ENCODE measurements at places on chromosomes 3 and 15.

- no peak for DNase-seq
Measured at GRCh38 chr3:23166845-23167244, 36.3 kb upstream of the UBE2E2 start.

GRCh38 chr3:173870976-173871375, 473.4 kb downstream of the NLGN1 start:
- no peak for DNase-seq

DNA sequence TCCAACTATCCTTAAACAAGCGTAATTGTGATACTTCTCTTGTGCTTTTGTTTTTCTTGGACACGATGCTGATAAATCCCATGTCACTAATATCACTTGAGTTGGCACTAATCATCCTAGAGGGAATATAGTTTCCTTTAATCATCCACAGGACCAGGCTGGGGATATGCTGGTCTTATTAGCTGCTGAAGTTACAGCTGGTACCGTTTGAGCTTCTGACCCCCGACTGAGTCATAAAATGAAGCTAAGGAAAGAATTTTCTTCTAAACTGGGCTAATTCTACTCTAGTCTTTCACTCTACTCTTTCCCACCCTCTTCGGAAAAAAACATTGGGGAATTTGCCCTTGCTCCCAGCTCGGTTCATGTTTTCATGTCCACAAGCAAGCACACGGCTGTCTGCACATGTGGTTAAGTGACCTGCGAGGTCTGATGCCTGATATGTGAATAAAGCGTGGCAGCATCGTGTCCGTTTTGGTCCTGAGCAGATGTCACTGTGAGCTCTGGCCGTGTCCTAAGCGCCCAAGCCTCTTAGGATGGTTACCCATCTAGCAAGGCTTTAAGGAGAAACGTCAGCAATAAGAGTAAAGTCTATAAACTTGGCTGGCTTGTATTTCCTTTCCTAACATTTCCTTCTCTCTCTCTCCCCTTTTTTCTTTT, 223.7 kb downstream of the ITPR1 start:
- no peak for DNase-seq

DNA sequence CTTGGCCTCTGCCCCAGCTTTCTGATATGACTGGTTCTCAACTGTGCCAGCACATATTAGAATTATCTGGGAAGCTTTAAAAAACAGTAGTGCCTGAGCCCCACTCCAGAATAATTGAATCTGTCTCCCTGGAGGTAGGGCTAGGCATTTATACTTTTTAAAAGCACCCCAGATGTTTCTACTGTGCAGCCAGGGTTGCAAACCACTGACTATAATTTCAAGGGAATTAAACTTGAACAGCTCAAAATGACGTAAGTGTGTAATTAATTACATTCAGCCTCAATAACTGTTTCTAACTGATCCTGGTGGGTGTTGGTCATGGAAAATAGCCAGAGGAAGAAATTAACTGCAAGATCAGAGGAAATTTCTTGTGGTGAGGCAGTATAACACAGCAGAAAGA, 4.4 kb upstream of the IRAK2 start:
- DNase-seq = no peak

GRCh38 chr3:152355744-152356665, 87.3 kb downstream of the MBNL1 start:
- DNase-seq = no peak

DNA sequence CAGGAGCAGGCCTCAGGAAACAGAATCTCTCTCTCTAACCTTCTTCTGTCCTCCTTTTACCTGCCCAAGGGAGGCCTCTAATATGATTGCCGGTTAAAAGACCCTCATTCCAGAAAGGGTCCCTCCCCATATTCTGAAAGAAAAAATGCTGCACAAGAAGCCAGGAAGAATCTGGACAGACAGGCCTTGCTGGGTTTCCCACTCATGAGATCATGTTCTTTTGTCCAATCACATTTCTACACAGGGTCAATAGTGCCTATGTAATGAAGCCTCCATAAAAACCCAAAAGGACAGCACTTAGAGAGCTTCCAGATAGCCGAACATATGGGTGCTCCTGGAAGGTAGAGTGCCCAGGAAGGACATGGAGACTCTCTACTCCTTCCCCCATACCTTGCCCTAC, 146.0 kb downstream of the MYO9A start:
- no peak for DNase-seq

GRCh38 chr3:183774631-183775030, 50.7 kb downstream of the MAP6D1 start:
- no peak for DNase-seq

DNA sequence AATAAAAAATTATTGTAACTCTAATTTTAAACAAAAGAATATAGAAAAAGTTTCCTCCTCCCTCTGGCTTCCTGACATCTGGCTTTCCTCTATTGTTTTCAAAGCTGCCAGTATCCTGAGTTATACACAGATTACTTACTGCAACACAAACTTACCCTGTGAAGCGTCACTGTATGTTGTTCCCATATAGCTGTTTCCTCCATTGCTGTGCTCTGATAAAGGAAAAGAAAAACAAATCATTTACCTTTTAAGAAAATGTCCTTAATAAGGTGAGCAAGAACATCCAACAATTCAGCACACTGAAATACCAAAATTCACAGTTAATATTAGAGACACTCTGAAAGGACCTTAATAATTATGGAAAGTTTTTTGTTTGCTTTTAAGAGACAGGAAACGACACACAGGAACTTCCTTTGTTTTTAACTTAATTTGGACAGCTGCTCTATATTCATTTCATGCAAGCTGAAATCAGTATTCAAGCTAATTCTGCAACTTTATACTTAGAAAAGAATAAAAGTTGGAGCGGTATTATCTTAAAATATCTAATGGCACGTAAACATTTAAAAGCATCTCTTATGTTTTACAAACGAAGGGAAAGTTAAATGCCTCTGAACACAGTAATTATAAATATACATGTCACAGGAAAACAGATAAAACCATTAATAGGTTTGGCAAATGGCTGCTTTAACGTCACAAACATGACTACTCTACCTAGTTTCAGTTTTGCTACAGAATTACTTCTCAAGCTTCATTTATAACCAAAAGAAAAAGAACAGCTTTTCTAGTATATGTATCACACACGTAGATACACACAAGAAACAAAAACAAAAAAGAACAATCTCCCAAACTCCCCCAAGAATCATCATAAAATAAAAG, 21.5 kb downstream of the TJP1 start:
- DNase-seq = no peak

- DNase-seq = no peak
Measured at GRCh38 chr15:91956026-91956723, 102.7 kb downstream of the SLCO3A1 start.

DNA sequence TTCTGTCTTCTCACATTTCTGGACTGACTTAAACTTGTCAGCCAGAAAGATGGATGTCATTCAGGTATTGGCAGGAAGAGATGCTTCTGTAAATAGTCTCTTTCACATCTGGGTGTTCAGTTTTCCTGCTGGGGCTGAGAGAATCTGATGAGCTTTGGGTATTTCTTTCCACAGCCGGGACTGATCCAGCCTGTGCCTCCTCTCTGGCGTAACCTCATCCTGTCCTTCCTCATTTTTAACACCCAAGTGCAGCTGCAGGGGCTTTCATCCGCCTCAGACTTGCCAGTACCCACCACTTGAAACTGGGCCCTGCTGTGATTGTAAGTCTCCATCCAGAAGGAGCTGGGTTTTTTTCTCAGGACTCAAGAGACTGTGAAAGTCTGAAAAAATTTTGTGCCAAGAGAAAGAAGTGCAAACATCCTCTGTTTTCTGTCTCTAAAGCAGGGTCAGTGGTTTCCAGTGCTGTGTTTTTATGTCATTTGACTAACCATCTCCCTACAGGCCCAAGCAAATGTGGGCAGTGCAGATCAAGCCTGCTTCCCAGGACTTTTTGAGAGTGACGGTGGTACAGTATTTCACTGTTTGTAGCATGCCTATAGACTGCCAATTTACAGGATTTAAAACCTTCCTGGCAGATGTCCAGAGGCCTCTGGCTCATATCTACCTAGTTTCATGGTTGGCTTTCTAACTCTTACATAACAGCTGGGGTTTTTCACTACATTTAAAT, 342.7 kb downstream of the PTPRG start:
- no peak for DNase-seq

DNA sequence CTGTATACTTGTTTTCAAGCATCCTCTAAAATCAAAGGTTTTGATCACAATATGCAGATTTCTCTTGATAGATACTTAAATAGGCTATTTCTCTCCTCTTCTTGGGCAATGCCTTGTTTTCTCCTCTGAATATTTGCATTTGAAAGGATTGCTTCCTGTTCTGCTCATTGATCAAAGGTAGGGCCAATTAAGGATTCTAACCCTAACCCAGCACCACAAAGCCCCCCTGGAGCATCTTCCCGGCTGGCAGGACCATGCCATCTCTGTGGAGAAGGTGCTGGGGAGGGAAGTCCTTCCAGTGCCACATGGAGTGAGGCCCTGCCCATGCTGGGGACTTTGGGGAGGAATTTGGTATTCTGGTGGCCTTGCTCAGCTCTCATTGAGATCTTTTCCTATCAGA, 11.3 kb upstream of the NIPA2 start:
- DNase-seq = no peak

DNA sequence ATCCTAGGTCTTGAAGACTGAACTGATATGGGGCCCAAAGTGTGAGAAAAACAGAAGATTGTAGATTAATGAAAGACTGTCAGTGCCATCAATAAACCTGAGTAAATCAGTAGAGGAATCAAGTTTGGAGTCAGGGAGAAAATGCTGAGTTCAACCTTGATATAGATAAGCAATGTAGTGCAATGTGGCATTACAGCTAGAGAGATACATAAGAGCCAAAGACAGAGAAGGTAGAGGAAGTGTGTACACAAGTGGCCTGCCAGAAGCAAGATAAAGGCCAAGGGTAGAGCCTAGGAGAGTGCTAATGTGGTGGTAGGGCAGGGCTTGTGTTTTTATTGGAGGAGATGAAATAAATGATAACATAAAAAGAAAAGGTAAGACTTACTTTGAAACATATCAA, 26.0 kb upstream of the EID1 start:
- no peak for DNase-seq

GRCh38 chr3:127732303-127732702, 59.6 kb downstream of the ABTB1 start:
- no peak for DNase-seq

DNA sequence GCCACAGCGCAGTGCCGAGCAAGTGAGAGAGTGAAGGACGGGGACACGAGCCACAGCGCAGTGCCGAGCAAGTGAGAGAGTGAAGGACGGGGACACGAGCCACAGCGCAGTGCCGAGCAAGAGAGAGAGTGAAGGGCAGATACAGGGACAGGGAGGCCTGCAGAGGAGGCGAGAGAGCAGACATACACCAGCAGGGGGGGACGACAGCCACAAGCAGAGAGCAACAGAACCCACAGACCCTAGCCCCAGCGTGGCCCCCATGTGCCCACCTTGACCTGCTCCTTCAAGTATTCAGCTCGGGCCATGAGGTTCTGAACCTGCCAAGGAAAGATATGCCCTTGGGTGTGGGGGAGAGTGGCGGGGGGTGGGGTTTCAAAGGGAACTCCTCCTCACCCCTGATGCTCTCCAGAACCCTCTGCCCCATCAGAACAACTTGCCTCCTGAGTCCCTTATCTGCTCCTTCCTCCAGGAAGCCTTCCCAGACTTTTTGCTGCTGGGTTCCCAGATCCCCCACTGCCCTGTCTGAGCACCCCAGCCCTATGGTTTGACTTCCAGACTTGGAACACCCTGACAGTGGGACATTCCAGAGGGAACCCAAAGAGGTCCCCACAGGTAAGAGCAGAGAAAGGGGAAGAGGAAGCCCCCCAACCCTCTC, 5.3 kb downstream of the ULK3 start:
- no peak for DNase-seq

DNA sequence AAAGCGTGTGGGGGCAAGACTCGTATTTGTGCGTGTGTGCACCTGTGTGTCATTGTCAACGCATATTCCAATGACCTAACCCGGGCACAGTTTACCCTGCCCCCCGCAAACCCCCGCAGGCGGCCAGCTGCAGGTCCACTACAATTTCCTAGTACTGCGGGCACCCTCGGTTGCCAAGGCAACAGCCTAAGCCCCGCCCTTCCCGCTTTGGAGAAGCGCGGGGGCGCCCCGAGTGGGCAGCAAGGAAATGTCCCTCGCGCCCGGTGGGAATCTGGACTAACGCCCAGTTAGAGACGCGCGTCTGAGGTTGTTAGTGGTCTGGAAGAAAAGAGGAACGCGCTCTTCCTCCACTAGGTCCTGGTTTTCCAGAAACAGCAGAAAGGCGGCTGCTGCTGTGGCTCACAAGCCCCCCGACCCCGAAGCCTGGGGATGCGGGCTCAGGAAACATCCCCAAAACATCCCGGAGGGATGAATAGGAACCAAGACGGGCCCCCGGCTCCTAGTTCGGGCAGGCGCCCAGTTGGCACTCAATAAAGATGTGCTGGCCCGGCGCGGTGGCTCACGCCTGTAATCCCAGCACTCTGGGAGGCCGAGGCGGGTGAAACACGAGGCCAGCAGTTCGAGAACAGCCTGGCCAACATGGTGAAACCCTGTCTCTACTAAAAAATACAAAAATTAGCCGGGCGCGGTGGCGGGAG, 1.1 kb downstream of the ABHD14A start:
- DNase-seq = no peak

GRCh38 chr3:124916837-124917409, 17.6 kb downstream of the MUC13 start:
- no peak for DNase-seq

DNA sequence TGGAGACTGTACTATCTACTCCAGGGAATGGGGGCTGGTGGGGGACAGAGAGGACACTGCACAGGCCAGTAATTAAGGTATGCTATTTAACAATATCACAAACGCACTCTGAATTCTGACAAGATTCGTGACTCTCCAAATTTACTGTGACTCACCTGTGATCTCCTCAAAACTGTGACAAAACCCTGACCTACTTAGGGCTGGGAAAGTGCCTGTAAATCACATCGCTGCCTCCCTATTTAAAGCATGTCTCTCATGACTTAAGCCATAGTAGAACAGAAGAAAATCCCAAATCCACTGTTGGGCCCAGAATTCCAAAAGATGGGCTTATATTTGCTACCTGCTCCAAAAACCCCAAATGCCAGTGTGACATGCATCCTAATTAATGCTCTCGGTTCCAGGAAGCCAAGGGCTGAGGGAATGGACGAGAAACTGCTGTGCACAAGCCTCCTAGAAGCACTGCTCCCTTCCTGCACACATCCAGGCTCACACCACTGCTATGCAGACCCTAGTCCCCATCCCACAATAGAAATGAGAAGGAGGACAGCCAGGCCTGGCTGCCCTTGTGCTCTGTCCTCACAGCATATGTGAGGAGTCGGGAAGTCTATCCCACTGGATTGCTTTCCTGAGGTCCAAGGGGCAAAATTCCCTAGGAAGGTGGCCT, 187.7 kb upstream of the CHRNA7 start:
- DNase-seq = no peak

- DNase-seq = no peak
Measured at GRCh38 chr3:126983276-126983652, 349 bp downstream of the PLXNA1 start.

DNA sequence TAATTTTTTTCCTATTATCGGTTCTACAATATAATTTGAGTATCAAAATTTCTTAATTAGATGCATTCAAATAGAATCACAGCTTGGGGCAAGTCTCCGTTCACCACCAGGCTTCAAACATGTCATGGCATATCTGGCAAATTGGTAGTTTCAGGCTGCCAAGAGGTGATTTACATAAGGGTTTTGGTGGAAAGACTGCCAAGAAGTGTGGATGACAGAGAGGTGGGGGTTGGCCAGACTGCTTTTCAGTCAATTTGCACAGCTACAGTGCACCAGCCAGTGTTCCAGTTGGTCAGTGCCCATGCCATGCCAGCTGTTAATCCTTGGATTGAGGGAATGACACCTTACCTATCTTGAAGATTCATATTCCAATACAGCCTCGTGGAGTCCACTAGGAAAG, 8.4 kb upstream of the GSK3B start:
- no peak for DNase-seq

GRCh38 chr3:40723083-40723660, 198.4 kb downstream of the ZNF621 start:
- DNase-seq = no peak
